ENCODE measurements at places on chromosomes 1 and 21.

DNA sequence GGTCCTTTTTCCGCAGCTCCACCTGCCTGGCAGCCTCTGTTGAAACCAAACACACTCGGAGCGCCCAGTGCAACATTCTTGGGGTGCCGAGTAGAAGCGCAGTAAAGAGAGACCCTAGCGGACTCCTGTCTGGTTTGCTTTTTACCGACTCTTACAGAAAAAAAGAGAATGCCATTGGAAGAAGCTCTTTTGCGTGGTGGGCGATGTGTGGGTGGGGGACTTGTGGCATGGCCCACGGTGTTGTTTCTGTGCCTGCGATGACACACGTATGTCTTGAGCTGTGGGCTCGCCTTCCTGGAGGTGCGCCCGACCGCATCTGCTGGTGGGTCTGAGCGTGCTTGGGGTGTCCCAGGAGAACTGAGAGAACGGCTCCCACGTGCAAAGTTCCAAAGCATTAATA, 7.3 kb upstream of the BARHL2 start:
- DNase-seq = no peak

GRCh38 chr1:62926681-62927252, 142.8 kb downstream of the ATG4C start:
- DNase-seq = no peak

DNA sequence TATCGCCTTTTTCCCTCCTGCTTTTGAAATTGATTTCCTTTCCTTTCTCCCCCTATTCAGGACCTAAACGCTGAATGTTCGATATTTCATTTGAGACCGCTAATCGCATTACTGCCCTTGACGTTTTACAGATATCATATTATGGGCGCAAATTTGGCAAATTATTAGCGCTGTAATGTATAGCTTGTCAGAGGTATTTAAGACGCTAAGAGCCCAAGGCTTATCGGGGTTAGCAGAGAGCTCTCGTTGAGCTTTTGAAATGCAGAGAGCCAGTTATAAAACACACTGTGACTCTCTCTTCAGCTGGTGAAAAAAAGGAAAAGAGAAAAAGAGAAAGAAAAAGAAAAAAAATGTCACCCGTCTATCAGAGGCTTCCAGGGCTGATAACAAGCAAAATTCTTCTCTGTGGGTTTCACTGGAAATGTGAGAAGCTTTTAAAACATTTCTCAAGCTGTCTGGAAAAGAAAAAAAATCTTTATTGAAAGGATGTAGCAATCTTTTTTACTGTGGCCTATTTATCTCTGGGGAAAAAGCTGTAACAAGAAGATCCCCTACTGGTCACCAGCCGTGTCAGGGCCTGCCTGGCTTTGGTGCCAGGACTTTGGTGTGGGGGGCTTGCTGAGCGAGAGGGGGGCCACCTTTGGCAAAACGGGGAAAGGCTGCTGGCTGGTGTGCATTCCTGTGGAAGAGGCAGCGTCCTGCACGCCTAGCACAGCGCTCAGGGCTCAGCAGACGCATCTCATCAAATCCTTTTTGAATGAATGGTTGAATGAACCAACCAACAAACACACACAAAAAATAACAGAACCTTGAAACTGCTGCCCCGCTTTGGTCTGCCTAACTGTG, 119.8 kb downstream of the RNF220 start:
- no peak for DNase-seq

GRCh38 chr1:29878501-29878900, 642.2 kb downstream of the PTPRU start:
- peak; percentile 75 for DNase-seq

All from NCI-H510A treated with DMSO at 0.1 percent for 48 hours (cell line).